ENCODE measurements at places on chromosomes 1 and 21. TPM values are rescaled to one million over a fixed set of nuclear protein-coding genes. Genes with fewer than 3 reads are reported as not detected.

Gene CADM3
- 0.42 TPM for total RNA-seq

Gene SLC44A5
- 0.05 TPM for total RNA-seq

Gene CRNN
- 0.05 TPM for total RNA-seq

Gene SPRR5
- total RNA-seq: not detected

Gene SLC2A5
- total RNA-seq: 1.5 TPM

Gene ADGRL2
- 12.1 TPM for total RNA-seq

DNA sequence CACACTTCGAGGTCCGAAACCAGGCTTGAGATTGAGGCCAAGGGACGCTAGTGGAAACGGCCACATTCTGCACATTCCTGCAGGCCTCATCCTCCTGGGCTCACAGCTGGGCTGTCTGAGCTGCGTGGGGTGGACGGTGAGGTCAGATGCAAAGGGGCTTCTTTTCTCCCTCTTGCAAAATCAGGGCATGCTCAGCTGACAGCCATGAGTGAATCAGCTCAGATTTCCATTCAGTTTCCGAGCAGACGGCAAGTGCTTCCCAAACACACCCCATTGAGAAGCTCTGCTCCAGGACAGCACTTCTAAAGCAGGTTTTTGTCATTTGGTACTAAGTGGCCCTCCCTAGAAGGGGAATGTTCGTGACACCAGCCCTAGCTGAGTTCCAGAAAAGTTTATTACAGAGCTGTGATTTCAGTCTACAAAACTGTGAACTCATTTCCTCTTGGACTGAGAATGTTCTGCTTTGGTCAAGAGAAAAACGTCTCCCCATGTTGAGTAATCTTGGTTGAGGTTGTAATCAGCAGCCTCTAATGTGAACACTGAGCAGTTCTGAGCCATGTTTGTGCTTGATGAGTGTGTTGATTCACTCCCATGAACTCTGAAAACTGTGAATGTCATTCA is 10.0 kb downstream of the PDPN start:
- no peaks in the 10 kb centered on the region for H3K36me3 ChIP-seq
- no peaks in the 10 kb centered on the region for H3K27me3 ChIP-seq
- H3K27ac ChIP-seq: no peak overlapping the region
- no peaks in the 10 kb centered on the region for H3K4me1 ChIP-seq
- no peak for DNase-seq

GRCh38 chr1:58968360-58968952 is 184.6 kb upstream of the JUN start:
- peak overlapping the region; percentile 89 for H3K27ac ChIP-seq
- no peaks in the 10 kb centered on the region for H3K36me3 ChIP-seq
- no peaks in the 10 kb centered on the region for H3K27me3 ChIP-seq
- peak; percentile 81 for DNase-seq

DNA sequence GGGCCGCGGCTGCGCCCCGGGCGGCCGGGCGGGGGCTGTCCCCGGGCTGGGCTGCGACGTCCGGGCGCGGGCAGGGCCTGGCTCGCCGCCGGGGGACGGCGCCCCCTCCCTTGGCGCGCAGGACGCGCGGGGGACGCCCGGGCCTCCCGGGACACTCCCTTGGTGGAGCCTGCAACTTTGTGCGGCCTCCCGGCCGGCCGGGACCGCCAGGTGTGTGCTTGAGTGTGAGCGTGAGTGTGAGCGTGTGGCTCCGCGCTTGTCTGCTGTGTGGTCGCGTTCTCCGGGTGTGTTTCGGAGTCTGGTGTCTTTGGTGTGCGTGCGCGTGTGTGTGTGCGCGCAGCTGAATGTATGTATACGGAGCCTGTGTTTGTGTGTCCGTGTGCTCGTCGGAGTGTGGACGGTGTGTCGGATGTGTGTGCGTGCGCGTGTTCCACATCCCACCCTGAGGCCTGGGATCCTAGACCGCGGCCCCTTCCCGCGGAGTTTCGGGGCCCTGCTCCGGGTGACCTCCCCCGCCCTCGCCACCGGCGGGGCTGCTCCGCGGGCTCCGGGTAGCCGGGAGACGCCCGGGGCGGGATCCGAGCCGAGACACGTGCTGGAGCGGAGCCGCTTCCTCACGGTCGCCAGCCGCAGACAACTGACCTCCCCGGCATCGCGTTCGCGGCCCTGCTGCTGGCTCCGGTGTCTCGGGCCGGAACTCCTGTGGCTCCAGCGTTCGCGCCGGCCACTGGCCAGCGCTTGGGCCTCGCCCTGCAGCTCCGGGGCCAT is 1.7 kb downstream of the PTPRU start:
- H3K36me3 ChIP-seq: no peaks in the 10 kb centered on the region
- H3K27me3 ChIP-seq: peaks cover 37% of the 10 kb centered on the region
- H3K4me1 ChIP-seq: peaks cover 9% of the 10 kb centered on the region
- H3K4me3 ChIP-seq: peak overlapping the region; percentile 51
- no peak overlapping the region for H3K27ac ChIP-seq

DNA sequence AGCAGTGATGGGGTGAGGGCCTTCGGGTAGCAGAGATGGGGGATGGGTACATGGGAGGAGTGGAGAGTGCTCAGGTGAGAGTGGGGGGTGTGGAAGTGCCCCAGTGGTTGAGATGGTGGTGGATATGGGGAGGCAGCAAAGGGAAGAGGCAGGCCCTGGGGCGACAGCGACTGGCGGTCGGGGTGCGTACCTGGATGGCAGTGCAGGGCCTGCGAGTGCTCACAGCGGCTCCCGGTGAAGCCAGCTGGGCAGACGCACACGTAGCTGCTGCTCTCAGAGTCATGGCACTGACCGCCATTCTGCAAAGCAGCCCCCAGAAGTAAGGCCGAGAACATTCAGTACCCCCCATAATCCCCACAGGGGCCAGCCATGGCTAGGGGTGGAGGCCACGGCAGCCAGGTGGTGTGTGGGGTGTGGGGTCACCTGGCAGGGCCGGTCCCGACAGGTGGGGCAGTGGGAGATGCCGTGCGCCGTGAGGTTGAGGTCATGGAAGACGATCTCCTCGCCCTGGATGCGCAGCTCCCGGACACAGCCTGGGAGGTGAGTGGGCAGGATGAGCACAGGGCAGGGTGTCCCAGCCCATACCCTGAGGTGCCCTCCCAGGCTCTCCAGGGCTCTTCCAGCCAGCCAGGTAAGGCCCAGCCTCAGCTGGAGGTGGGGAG is 18.9 kb downstream of the LDLRAD2 start:
- H3K36me3 ChIP-seq: no peaks in the 10 kb centered on the region
- no peaks in the 10 kb centered on the region for H3K4me1 ChIP-seq
- H3K4me3 ChIP-seq: no peak overlapping the region
- no peak for DNase-seq
- H3K27ac ChIP-seq: no peak overlapping the region
- no peaks in the 10 kb centered on the region for H3K27me3 ChIP-seq

DNA sequence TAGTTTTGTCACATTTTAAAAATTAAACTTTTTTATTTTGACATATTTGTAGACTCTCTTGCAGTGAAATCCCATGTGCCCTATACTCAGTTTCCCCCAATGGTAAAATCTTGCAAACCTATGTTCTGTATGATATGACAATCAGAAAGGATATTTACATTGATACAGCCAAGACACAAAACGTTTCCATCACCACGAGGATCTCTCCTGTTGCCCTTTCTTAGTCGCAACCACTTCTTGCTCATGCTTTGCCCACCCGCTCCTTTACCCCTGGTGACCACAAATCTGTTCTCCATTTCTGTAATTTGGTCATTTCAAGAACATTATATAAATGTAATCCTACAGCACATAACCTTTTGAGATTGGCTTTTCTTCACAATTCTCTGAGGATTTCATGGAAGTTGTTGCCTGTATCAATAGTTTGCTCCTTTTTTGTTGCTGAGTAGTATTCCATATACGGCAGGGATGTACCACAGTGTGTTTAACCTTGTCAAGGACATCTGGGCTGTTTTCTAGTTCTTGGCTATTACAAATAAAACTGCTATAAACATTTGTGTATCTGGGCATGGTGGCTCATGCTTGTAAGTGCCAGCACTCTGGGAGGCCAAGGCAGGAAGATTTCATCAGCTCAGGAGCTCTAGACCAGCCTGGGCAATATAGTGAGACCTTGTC is 14.0 kb upstream of the BATF3 start:
- H3K4me1 ChIP-seq: no peaks in the 10 kb centered on the region
- DNase-seq: no peak
- H3K36me3 ChIP-seq: no peaks in the 10 kb centered on the region
- H3K4me3 ChIP-seq: no peak overlapping the region

GRCh38 chr1:192527950-192528349 is 47.6 kb upstream of the RGS1 start:
- no peak overlapping the region for H3K27ac ChIP-seq
- no peak for DNase-seq
- H3K4me3 ChIP-seq: no peak overlapping the region

DNA sequence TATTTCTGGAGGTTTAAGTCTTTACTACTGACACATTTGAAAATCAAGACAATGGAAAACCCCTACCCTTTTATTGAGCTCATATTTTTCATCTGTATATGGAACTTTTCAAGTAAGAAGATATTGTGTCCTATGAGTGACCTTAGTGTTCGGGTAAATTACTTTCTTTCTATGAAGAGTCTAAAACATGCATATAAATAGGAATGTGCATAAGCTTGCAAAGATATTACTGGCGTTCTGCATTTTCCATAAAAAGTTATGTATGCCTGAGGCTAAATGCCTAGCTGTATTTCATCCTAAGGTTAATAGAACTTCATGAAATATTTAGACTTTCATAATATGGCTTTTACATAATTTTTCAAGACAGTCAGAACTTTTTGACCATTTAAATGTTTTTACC is 495.8 kb upstream of the ADAMTS5 start:
- H3K4me3 ChIP-seq: no peak overlapping the region
- DNase-seq: no peak
- H3K27me3 ChIP-seq: no peaks in the 10 kb centered on the region
- no peaks in the 10 kb centered on the region for H3K4me1 ChIP-seq
- no peak overlapping the region for H3K27ac ChIP-seq
- H3K36me3 ChIP-seq: no peaks in the 10 kb centered on the region

DNA sequence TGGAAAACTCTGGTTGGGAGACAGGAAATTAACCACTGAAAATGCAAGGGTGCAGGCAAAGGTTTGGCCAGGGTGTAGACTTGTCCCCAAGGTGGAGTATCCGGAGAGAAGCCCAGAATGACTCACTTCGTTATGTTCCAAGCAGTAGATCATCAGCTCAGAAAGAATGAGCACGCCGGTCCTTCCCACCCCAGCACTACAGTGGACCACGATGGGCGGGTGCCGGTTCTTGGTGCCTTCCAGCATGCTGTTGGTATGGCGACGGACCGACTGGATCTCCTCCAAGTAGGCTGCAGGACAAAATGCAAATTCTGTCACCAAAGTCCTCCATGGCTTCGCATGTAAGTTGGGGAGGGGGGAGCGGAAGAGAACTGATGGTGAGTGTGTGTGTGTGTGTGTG is 83.4 kb downstream of the SMYD2 start:
- H3K36me3 ChIP-seq: no peaks in the 10 kb centered on the region
- H3K4me3 ChIP-seq: no peak overlapping the region
- H3K27me3 ChIP-seq: no peaks in the 10 kb centered on the region
- no peak for DNase-seq
- H3K4me1 ChIP-seq: no peaks in the 10 kb centered on the region

DNA sequence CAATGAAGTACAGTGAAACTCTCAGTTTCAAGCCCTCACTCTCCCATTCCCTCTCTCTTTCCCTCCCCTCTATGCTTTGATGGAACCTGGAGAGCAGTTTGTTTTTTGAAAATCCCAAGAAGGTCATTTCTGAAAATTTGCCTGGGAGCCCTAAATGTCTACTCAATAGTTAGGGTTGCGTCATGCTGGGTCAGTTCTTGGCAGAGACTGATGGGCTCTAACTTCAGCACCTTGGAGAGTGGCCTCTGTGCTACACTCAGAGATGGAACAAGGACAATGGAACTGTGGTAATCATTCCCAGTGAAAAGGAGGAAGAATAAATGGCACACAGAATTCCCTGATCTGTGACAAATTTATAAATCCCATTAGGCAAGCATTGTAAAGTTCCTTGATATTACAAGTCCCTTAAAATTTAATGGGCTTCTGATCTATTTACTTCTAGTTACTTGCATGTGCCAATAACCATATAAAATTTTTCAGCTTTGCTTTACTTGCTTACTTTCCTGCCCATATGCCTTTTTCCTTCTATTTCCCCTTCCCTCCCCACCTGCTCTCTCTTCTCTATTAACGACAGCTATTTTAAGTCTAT is 182.9 kb upstream of the KCND3 start:
- H3K4me1 ChIP-seq: no peaks in the 10 kb centered on the region
- H3K27ac ChIP-seq: no peak overlapping the region
- H3K27me3 ChIP-seq: no peaks in the 10 kb centered on the region
- DNase-seq: no peak
- H3K36me3 ChIP-seq: no peaks in the 10 kb centered on the region

- H3K4me3 ChIP-seq: no peak overlapping the region
- DNase-seq: no peak
- no peak overlapping the region for H3K27ac ChIP-seq
- H3K27me3 ChIP-seq: no peaks in the 10 kb centered on the region
Measured at GRCh38 chr1:53586765-53587164, 127.6 kb downstream of the DMRTB1 start.
